Naive thymus-derived CD8-positive, alpha-beta T cell (primary cell): ENCODE measurements at places on chromosomes 4 and X.
A peak's percentile ranks its signal among the peaks of the same experiment; 100 is the strongest.

- no peak for DNase-seq
- H3K4me1 ChIP-seq, result peaks cover 44% of the 10 kb centered on the region
- no peak overlapping the region for H3K27ac ChIP-seq
- H3K27me3 ChIP-seq, result no peaks in the 10 kb centered on the region
Observed at GRCh38 chr4:38323141-38323641, 340.8 kb upstream of the KLF3 start.

- peak overlapping the region; percentile 68 for H3K27ac ChIP-seq
- no peaks in the 10 kb centered on the region for H3K27me3 ChIP-seq
- no peak for DNase-seq
- H3K4me3 ChIP-seq, result peak overlapping the region; percentile 97
Observed at GRCh38 chr4:48904101-48904500, 2.5 kb downstream of the OCIAD2 start.

- H3K4me1 ChIP-seq, result no peaks in the 10 kb centered on the region
- no peaks in the 10 kb centered on the region for H3K36me3 ChIP-seq
- DNase-seq, result no peak
- no peak overlapping the region for H3K4me3 ChIP-seq
- H3K27me3 ChIP-seq, result no peaks in the 10 kb centered on the region
Observed at GRCh38 chr4:111013846-111014245, 391.0 kb upstream of the PITX2 start.

DNA sequence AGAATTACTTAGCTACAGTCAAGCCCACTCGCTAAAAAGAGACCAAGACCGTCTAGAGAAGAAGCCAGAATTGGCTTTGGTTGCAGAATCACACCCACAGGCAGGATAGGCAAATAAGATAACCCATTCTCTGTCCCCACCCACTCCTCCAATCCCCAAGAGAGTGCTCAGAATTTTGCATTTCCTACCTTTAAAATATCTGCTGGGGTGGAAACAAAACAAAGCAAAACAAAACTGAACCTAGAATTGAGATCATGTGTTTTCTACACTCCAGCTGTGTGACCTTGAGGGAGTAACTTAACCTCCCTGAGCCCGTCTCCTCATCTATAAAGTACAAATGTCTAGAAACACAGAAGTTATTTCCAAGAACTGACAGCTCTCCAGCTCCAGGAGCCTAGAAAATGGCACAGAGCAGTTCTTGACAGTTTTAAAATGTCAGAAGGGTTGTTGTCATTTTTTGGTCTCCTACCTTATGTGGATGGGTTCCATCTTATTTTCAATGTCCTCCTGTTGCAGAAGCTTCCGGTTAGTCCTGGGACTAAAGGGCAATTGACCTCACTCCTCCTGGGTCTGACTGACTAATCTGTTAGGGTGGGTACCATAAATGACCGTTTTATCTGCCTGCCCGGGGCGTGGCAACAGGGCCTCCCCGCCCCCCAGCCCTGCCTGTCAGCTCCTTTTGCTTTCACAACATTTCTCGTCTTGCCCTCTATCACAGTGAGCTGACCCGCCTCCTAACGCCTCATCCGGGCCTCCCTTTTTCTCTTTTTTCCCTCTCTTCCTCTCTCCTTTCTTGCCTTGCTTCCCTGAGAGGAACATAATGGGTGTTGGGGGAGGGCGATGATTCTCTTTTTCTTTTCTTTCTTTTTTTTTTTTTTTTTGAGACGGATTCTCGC, 114.0 kb downstream of the RBM47 start:
- H3K4me3 ChIP-seq, result no peak overlapping the region
- H3K27me3 ChIP-seq, result no peaks in the 10 kb centered on the region
- no peak for DNase-seq
- H3K36me3 ChIP-seq, result no peaks in the 10 kb centered on the region
- H3K4me1 ChIP-seq, result no peaks in the 10 kb centered on the region

DNA sequence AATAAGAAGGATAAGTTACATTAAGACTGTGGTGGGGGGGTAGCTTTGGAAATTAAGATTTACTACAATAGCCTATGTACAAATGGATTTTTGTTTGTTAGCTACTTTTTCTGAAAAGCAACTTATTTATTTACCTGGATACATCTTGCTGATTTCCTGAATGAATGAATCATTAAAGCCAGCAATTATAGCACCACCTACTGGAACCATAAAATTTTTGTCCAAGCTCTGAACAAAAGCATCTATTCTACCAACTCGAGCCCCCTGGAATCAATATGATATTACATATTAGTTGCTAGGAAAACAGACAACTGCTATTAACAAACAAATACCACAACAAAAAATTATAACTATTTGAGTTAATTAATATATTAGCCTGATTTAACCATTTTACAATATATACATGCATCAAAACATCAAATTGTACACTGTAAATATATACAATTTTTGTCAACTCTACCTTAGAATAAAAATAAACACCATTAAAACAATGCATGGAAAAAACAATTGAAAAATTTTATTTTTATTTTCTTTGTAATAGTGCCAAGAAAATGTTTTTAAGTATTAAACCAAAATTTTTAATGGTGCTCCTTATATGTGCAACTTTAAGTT, 15.3 kb downstream of the SEPSECS start:
- H3K27ac ChIP-seq, result no peak overlapping the region
- no peaks in the 10 kb centered on the region for H3K27me3 ChIP-seq
- peaks cover 15% of the 10 kb centered on the region for H3K36me3 ChIP-seq
- no peak overlapping the region for H3K4me3 ChIP-seq
- DNase-seq, result no peak
- no peaks in the 10 kb centered on the region for H3K4me1 ChIP-seq

- H3K27ac ChIP-seq, result no peak overlapping the region
- H3K36me3 ChIP-seq, result no peaks in the 10 kb centered on the region
- DNase-seq, result no peak
Observed at GRCh38 chrX:24298191-24298590, 15.7 kb downstream of the SUPT20HL2 start.

DNA sequence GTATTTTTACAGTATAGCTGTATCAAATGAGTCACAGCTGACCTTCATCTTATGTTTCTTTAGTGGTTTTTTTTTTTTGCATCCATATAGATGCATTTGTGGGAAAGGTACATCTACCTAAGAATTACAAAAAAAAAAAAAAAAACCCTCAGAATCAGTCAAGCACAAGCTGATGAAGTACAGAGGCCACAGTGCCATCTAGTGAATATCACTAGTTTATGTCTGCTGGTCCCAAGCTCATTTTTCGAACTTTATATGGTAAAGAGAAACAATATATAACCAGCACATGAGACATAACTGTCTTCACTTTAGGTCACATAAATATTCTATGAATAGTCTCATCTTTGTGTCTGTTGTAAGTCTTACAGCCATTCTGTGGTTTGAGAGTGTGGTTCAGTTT, 220.1 kb downstream of the DLG3 start:
- no peaks in the 10 kb centered on the region for H3K4me1 ChIP-seq
- H3K27me3 ChIP-seq, result no peaks in the 10 kb centered on the region
- H3K36me3 ChIP-seq, result no peaks in the 10 kb centered on the region
- H3K27ac ChIP-seq, result no peak overlapping the region
- no peak for DNase-seq
